ENCODE measurements at places on chromosomes 5 and 9.

DNA sequence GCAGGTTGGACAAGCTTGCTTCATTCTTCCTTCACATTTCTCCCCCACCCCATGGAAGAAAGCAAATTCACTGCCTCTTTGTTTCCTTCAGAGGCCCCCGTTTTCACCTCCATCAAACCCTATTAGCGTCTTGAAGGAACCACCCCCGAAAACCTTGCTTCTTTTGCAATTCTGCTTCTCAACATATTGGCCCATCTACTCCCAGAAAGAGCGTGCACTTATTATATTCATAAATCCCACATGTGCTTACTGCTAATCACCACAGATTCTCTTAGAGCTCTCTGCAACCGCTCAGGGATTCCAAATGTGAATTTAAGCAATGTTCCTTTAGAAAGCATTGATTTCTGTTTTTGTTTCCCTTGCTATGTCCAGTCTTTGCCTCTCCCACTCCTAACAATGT lies 1.1 kb downstream of the F2RL2 start:
- no peak for DNase-seq

- no peak for DNase-seq
These were observed 204.5 kb downstream of the BRINP1 start for GRCh38 chr9:119164716-119165115.

GRCh38 chr9:77433675-77434445 lies 214.3 kb downstream of the GNA14 start:
- DNase-seq = peak; percentile 15

GRCh38 chr5:141931694-141932093 lies 8.0 kb downstream of the DELE1 start:
- DNase-seq = no peak

GRCh38 chr5:76604838-76605237 lies 18.4 kb downstream of the F2RL2 start:
- DNase-seq = no peak

DNA sequence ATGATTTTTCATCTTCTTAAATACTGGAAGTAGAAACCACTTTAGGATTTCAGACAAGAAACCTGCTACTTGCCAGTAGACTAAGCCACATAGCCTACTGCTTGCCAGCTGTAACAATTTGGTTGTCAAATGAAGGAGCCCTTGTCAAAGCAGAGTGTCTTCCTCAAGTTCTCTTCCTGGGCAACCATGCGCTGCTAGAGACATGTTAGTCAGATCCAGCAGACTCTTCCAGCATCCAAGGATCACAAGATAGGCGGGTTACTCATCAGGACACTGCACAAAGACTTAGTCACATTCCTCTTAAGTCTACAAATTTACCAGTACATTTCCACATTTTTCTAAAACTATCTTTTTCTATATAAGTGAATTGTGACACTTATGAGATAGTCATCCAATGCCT lies 24.4 kb downstream of the SKIC3 start:
- no peak for DNase-seq
